ENCODE measurements at places on chromosomes 1 and 21. TPM values are rescaled to one million over a fixed set of nuclear protein-coding genes. Genes with fewer than 3 reads are reported as not detected.
A peak's percentile ranks its signal among the peaks of the same experiment; 100 is the strongest.

DNA sequence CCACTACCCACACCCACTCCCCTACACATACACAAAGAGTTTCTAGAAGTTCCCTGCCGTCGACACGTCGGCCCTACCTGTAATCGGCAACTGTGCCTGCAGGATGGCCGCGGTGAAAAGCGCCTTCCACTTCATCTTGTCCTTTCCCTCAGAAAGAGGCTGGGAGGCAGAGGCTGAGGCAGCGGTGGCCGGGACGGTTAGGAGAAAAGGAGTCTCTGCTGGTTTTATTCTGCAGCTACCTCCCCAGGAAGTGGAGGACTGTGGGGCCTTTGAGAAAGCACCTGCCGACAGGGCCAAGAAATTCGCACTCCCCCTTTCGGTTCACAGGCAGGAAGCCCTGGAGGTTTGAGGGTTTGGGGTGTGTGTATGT, at the start of gene CD247:
Gene CD247, minus strand, starts transcription at position 199 of the 370 bp plus-strand sequence. Its CDS starts 64 bp downstream, at position 135.
- DNase-seq = no peak

DNA sequence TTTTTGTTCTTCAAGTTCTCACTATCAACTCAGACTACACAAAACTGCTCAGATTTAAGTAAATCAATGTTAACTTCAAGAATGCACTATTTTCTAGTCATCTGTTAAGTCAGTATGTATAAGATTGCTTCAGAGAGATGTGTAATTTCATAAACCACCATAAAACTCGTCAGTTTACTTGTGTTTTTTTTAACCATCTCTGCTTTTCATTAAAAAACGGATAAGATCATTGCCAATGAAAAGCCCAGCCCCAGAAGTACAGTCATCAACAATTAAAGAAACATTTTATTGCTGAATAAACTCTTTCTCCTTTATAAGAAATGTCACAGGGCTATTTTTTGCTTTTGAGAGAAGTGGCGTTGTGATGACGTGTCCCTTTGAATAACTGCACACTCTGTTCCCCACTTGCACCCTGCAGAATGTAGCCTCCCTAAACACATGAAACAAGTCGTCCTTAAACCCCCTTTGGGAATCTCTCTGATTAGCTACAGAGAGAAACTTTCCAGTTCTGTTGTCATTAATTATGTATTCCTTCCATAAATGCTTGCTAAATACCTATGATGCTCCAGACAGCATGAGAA, 202.7 kb upstream of the FOXD3 start:
- DNase-seq = no peak

The CD1B gene
- 0.60 TPM for total RNA-seq

The FCGR1A gene
- total RNA-seq = 18.0 TPM

GRCh38 chr1:234231061-234231892, 142.0 kb upstream of the COA6 start:
- DNase-seq = no peak

DNA sequence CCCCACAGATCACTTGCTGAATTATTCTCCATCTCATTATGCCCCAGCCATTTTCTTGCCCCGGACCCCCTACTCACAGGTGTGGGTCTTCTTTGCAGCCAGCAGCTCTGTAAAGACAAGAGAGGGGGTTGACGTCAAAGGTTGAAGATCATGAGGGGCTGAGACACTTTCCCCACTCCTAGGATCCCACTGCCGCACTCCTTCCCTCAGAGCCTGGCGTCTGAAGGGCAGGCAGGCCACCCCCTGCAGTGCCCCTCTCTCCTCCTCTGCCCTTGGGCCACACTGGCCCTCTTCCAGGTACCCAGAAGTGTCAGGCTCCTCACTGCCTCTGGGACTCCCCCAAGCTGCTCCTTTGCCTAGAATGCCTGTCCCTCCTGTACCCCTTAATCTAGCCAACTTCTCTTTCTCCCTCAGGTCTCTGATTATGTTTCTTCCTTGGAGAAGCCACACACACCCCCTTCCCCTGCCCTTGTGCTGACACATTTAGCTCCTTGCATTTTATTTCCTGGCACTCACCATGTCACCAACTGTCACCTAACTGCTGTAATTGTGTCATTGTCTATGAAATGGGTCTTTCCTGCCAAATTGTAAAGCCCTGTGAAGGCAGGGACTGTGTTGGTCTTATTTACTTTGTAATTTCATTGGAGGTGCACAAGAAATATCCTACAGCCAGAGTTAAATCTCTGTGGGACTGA, 2.1 kb downstream of the RORC start:
- no peak for DNase-seq

GRCh38 chr1:205313563-205314308, 7.8 kb downstream of the NUAK2 start:
- peak; percentile 79 for DNase-seq

DNA sequence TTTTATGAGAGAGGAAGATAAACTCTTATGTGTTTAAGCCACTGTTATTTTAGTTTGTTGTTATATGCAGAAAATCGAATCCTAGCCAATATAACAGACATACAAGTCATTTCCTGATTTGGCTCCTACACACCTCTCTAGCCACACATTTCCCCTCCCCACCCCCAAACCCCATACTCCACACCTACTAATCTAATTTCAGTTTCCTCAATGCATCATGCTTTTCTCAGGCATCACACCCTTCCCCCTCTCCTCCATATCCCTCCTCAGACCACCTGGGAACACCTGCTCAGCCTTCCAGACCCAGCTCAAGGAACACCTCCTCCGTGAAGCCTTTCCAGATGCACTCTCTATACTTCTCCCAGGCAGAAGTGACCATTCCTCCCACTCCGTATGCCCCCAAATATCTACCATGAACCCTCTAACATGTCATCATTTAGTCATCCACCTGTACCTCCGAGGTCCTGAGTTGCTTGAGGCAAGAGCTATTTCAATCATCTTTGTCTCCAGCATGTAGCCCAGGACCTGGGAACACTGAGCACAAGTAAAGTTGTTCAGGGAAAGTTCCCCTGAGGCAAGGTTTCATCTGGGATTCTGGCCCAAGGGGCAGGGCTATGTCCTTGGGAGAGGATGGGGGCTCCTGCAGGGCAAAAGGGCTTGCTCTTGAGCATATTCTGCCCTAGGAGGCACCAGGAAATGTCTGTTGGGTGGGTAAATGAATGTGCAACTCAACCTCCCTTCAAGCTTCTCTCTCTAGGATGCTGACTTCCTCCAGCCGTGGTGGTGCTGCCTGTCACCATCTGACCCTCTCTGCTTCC, 126.8 kb downstream of the HIVEP3 start:
- DNase-seq = no peak

The FABP3 gene
- total RNA-seq = 25.0 TPM

DNA sequence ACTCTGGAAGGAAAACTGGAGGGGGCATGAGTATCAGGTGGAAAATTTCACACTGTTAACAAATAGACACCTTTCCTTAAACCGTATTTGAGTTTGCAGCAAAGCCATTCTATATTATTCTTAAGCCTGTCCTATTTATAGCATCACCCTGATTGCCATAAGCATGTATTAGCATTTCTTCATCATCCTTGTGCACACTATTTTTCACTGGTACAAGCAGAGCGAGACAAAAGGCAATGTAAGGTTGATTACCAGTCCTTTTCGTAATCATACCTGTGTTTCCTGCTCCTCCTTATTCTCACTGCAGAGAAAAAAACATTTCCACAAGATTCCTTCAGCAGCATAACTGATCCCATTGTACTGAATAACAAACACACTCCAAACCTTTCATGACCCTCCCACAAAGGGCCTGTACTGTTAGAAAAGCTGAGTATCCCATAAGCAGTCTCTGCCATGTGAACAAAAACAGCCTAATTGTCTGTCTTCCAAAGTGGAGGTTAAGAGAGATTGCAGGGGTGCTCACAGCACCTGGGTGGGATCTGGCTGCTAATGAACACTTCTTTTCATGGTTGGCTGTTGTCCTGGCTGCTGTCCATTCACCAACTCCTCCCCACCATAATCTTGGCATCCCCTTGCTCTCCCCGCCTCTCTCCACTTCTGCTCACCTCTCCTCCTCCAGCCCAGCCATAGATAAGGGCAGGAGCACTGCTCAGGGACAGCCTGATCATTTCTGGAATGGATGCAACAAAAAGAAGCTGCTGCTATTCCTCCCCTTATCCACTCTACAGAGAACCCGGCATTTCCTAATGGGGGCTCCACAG, 30.4 kb downstream of the VTCN1 start:
- no peak for DNase-seq

- DNase-seq = no peak
Observed at GRCh38 chr1:77966291-77966690, 12.6 kb downstream of the FUBP1 start.

DNA sequence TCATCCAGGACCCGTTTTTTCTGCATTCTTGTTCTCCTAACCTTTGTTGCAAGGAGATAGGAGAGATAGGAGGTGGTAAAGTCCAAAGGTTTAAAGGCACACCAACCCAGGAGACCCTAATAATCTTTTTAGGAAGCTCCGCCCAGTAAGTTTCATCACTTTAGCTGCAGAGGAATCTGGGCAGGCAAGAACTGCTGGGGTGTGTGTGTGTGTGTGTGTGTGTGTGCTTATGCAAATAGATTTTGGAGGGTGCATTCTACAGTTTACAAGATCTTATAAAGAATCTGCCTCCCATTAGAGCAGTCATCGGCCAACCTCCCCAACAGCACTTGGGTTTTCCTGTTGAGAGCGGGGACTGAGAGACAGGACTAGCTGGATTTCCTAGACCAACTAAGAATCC, 3.9 kb upstream of the IL10 start:
- DNase-seq = no peak

The RSPH1 gene
- 12.0 TPM for total RNA-seq

GRCh38 chr1:33736496-33736895, 127.4 kb upstream of the HMGB4 start:
- no peak for DNase-seq

The CFHR5 gene
- total RNA-seq = not detected

DNA sequence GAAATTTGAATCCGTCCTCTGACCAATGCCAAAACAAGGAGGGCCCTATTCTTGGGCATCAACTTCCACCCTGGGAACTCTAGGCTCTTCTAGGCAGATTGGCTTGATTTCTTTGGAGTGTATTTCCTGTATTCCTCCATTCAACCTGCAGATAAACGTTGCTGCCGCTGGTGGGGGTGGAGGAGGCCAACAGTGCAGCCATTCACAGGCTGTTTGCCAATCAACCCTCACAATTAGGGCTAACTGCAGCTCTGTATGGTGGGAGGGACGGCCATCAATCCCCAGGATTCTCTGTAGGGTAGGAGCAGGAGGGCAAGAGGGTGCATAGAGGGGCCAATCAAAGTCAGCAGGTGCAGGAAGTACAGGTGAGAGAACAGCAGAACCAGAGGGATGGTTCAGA, 273.1 kb upstream of the PROX1 start:
- no peak for DNase-seq

- no peak for DNase-seq
Observed at GRCh38 chr1:29601021-29601420, 364.7 kb downstream of the PTPRU start.

GRCh38 chr1:41366455-41367287, 5.4 kb downstream of the FOXO6 start:
- DNase-seq = peak; percentile 64

The UBE2U gene
- not detected for total RNA-seq

- DNase-seq = no peak
Observed at GRCh38 chr21:34519016-34519415, 7.0 kb upstream of the KCNE1 start.

DNA sequence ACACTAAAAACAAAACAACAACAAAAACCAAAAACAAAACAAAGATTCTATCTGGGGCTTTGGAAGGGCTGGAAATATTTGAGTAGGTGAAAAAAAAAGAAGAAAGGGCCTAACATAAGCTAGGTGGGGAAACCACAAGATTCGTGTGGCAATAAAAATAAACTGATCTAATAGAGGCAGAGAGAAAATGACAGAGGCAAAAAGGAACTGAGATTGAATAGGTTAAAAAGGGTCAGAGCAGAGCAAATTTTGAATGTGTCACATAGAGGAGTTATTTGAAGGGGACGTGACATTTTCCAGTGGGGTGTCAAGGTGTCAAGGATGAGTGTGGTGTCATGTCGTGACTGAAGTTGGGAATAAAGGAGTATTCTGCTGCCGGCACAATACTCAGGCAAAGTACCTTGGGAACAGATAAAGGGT, 65.2 kb upstream of the RALGPS2 start:
- no peak for DNase-seq

The IFNAR2 gene
- 56.5 TPM for total RNA-seq

DNA sequence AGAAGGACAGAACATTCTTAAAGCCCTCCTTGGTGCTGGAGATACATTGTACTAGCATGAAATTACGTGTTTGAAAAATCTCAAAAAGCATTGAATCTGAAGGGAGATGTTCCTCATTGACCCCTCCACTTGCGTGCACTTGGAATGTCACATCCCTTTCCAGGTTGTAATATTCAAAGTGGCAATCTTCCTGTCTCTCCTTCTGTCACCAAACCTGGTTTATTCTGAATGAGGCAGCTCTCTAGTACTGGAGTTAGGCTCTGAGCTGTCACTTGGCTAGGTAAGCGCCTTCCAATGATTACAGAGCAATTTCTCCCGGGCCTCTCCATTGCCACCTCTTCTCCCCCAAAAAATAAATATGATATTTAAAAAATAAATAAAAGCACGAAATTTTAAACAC, 855 bp downstream of the DSCAM start:
- no peak for DNase-seq

DNA sequence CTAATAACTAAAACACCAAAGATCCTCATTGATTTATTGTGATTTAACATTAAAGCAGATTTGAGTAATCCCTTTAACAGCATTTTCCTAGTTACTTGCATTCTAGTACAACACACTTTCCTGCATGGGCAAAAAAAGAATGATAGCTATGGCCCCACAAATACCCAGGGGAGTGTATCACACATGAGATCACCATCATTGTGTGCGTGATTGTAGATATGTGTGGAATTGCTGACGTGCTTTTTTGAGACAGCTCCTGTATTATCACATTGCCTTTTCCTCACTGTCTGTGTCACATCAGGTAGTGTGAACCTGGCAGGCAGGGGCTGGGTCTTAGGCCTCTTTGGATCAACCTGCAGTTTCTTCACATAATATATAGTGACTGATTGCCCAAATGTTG, 48.5 kb upstream of the SAMD13 start:
- no peak for DNase-seq

DNA sequence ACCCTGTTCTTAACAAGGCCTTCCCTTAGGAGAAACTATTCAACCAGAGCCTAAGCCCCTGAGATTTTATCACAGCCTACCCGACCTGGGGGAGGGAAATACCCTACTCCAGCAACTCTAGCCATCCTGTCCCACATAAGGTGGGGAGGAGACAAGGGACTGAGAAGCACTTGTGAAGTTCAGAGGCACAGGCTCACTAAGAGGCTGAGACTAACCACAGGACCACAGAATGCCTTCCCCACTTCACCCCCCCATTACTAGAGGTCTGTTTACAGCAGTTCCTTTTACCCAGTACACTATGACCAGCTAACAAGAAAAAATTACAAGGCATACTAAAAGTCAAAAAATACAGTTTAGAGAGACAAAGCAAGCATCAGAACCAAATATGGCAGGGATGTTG, 86.8 kb downstream of the TEX35 start:
- DNase-seq = no peak

All from kidney (tissue), 22 donors.